ENCODE measurements at places on chromosomes 7 and 10.

GRCh38 chr7:37899712-37900247, 16.8 kb downstream of the SFRP4 start:
- DNase-seq = peak; percentile 93

DNA sequence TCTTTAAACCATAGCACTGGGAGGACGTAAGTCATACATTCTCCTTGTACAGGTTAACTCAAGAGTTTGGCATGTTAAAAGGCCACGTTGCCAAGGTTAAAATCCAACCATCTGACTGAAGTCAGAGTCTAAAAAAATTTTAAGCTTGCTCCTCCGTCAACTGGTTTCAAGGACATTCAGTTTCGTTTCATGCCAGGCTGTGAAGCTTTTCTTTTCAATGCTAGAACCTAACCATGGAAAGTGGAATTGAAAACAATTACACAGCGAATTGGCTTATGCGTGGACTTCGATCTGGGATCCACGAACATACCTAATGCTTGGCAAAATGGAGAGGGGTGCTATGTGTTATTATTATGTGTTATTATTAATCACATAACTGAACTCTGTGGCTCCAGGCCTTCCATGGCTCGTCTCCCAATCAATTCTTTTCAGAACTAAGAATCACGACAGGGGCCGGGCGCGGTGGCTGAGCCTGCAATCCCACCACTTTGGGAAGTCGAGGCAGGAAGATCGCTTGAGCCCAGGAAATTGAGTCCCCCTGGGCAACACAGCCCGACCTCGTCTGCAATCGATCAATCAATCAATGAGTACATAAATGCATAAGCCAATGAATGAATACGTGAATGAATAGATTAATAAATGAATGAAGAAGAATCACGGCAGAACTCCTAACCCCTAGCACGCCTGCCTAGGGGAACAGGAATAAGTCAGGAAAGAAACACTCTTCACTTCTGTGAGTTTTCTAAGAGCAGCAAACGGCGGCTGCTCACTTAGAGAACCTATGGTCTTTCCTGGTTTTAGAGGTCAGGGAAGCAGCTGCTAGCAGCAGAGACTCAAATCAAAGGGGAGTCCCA, 733 bp upstream of the ARL5B start:
- DNase-seq = no peak

DNA sequence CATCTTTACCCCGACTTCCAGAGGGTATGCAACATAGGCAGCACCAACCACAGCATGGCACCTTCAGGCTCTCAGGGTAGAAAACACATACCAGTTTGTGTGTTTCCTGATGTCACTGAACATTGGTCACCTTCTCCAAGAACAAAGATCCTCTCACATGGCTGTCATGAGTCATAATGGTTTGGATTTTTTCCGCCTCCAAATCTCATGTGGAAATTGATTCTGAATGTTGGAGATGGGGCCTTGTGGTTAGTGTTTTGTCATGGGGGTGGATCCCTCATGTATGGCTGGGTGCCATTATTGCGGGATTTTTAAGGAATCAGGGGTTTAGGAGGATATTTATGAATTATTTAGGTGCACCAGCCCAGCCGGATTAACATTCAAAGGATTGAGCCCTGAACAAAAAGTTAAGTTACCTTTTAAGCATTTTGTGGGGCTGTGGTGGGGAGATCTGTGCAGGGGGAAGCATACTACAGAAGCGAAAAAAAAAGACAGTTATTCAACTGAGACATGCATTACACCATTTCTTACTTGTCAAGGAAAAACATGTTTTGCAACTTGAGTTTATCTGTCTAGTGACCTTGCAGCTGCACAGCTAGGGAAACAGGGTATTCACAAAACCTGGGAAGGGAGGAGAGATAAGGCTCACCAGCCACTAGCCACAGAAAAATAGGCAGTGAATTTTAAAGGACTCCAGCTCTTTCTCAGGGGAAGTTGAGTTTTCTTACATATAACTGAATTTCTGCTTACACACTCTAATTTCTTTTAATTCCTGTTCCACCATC, 774.1 kb upstream of the AUTS2 start:
- no peak for DNase-seq

- no peak for DNase-seq
Measured at GRCh38 chr10:128642502-128642901, 516.3 kb upstream of the MKI67 start.

GRCh38 chr7:78587443-78588044, 789.0 kb downstream of the PHTF2 start:
- DNase-seq = peak; percentile 45

- DNase-seq = no peak
Measured at GRCh38 chr10:44010873-44011602, 362.4 kb upstream of the ZNF32 start.

DNA sequence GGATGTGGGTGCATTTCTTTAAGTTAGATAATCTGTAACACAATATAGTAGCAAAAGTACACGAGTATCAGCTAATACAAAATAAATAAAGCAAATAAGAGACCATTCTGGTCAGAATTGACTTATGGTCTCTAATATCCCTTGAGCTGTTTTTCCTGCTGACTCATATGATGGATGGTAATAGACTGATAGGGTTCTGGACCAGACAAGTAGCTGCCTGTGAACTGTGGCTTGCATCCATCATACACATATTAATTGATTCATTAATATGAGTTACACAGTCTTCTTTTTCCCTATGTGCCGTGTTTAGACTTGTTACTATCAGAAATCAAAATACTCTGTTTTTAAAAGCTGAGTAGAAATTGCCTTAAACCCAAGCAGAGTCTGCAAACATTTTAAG, 762.8 kb downstream of the GATA3 start:
- DNase-seq = no peak

DNA sequence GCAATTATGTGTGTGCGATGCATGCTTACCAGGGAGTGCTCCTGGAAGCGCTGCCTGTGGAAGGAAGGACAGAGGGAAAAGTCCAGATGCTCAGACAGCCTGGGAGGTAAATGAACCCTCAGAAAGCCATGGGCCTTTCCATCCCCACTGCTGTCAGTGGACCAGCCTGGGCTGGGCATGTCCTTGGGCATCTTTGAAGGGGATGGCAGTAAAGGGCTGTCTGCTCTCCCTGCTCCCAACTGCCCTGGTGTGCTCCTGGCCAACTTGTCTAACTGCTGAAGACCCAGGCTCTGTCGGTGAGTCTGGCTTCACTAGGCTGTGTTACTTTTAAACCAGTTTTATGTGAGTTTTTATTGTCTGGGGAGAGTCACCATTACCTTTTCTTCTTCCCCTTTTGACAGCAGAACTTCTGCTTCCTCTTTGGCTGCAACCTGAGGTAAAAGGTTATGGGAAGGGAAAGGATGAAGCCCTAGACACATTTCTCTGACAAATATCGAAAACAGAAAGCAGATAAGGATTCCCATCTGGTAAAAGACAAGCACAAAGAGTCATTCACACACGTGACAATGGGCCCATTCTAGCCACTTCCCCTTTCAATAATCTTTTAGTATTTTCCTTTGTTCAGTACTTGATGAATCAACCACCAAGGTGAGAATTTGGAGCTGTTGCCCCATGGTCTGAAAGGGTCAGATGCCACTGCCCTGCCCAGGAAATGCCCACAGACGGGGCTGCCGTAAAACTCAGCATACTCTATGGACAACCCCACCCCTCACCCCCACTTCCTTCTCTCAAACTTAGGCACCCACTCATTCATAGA, 27.6 kb upstream of the PIK3AP1 start:
- no peak for DNase-seq

DNA sequence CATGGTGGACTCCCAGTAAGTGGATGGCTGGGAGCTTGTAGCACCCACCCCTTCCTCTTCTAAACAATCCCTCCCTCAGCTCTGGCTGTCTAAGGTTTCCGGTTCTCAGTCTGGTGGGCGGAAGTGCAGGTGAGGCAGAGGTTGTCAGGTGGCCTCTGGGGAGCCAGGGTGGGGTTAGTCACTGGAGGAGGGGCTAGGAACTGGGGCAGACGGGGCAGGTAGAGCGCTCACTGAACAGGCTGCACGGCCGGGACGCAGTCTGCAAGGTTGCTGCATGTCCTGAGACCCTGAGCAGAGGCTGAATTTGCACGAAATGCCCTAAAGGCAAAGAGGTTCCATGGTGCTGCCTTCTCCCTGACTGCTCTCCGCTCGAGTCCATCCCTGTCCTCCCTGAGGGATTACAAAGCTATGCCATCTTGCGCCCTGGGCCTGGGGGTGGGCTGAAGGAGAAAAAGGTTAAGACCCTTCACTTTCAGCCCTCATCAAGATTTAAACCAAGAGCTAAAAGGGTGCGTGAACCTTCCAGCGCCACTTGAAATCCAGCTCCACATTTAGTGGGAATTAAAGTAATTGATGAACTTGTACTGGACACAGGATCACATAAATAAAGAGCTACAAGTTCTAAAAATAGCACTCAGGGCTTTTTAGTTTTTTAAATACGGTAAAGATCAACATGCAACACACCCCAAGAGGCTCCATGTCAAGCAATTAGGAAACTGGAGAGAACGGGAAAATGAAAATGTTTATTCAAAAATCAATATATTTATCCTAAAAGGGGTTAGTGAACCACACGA, 62.3 kb upstream of the CTBP2 start:
- DNase-seq = no peak

- no peak for DNase-seq
Measured at GRCh38 chr10:78614744-78615143, 454.0 kb upstream of the ZMIZ1 start.

GRCh38 chr7:47254081-47254977, 327.6 kb downstream of the TNS3 start:
- DNase-seq = peak; percentile 76

GRCh38 chr10:110138197-110138812, 69.1 kb upstream of the MXI1 start:
- peak; percentile 82 for DNase-seq
